ENCODE measurements at places on chromosomes 3 and 15.

DNA sequence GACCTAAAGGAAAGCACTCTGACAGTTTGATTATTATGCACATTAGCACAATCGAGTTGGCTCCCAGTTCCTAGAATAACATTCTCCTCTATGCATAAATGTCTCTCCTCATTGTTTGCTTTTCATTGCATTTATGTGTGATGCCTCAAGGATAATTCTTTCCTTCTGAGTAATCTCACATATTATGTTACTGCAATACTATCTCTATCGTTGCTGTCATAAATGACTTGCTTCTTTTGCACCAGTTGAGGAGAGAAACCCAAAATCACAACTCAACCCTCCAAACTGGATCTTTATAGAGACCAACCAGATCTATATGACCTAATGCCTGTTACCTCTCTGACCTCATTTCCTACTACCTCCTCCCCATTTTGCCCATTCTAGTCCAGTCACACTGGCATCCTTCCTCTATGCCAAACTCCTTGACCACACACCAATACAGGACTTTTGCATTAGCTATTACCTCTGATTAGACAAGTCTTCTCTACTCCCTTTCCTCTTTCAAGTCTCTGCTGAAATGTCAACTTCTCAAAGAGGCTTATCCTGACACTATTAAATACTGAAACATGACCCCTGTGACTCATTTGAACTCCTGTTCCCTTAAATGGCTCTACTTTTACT lies 1026.0 kb downstream of the TUSC7 start:
- no peak for DNase-seq

- no peak for DNase-seq
Measured at GRCh38 chr3:194124193-194124592, 11.8 kb upstream of the HES1 start.

DNA sequence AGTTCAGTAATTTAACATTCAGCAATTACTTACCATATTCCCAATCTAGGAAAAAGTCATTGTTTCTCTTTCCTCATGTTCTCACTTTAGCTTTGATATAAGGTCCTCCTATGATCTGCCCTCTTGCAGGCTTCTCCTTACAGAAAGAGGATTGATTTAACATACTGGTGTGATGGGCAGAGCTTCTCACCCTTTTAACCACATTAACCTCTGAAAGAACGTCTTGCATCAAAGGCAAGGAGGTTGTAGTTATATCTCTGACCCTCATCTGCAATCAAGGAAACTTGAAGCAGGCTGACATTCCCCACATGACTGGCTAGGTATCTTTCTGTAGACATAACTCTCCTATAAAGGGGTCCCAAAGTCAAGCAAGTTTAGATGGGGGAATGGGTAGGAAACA lies 39.5 kb downstream of the BTLA start:
- no peak for DNase-seq

DNA sequence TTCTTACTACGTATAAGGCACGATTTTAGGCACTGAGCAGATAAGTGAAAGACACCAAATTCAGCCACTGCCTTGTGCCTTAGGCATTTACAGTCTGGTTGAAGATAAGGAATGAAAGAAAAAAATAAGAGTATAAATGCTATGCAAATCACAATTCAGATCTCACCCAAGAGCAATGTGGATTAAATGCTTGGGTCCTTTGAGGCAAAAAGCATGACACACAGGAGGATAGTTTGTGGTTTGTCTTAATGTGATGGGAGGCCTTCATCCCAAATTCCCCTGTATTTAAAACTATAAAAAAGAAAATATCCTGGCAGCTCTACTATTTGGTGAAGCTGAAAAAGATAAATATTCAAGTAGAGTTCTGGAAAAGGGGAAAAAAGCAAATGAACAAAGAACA lies 79.8 kb downstream of the TGFBR2 start:
- DNase-seq = no peak

GRCh38 chr3:154095832-154096421 lies 25.3 kb upstream of the ARHGEF26 start:
- DNase-seq = no peak

Measured in NCI-H1048 (cell line).